ENCODE measurements at places on chromosomes 2 and 18.

DNA sequence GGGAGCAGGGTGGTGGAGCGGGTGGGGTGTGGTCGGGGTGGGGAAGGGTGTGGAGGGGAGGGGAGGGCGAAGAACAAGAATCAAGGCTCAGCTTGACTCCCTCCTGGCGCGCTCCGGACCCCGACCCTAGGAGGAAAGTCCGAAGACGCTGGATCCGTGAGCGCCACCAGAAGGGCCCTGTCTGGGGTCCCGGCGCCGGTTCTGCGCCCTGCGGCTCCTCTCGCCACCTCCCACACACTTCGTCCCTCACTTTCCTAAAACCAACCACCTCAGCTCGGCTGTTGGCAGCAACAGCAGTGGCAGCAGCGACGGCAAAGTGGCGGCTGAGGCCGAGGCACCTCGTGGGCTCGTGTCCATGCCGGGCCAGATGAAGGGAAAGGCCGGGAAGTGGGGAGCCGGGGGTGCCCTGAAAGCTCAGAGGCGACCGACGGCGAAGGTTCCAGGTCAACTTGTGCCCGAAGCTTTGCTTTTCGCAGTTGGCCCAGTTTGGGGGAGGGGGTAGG lies 2.1 kb downstream of the KLHL14 start:
- no peak for DNase-seq

DNA sequence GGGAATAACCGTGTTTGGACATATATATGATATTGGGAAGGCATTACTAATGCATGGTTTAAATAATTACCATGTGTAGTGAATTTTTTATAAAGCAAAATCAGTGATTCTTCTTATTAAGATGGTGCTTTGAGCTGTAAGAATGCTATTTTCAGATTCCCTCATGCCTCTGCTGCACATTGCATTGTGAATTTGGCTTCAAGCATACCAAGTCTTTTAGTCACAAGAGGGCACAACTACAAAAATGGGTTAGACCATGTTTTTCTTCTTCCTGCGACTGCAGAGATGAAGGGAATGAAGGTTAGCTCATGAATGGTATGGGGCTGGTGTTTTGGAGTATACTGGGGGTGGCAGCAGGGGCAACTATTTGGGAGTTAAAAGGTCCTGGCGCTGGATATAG lies 320.1 kb downstream of the SLC4A3 start:
- DNase-seq: no peak

DNA sequence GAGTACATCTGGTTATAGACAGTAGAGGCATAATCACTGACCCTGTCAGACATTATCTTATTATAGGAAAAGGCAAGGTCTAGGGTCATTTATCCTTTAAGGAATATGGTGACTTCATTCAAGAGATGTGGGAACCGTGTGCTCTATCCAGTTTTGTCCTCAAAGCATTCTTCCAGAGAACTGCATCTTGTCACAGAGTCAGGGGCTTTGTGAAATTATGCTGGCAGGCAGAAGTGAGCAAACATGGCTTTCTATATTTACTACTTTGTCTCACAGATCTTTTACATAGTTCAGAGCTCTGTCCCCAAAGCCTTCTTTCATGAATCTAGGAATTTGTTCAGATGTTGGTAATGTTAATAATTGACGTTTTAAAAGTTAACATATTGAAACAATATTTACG lies 177.4 kb downstream of the ASXL3 start:
- DNase-seq: no peak

GRCh38 chr2:56580242-56580641 lies 396.5 kb downstream of the CCDC85A start:
- DNase-seq: no peak

DNA sequence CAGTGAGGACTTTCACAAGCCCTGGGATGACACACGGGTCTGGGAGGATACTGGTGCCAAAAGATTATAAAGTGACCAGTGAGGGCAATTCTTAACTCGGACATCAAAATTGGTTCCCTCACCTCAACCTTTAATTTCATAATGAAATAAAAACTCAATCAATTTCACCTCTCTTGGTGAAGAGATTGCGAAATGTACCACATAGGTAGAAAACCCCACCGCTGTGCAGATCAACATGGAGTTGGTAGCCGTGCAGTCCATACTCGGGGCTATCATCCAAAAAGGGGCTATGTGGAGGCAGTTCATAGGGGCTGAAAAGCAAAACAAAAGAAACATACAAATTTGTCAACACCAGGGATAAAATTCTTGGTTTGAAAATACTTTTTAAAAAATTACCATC lies 24.4 kb downstream of the FBXO15 start:
- no peak for DNase-seq

DNA sequence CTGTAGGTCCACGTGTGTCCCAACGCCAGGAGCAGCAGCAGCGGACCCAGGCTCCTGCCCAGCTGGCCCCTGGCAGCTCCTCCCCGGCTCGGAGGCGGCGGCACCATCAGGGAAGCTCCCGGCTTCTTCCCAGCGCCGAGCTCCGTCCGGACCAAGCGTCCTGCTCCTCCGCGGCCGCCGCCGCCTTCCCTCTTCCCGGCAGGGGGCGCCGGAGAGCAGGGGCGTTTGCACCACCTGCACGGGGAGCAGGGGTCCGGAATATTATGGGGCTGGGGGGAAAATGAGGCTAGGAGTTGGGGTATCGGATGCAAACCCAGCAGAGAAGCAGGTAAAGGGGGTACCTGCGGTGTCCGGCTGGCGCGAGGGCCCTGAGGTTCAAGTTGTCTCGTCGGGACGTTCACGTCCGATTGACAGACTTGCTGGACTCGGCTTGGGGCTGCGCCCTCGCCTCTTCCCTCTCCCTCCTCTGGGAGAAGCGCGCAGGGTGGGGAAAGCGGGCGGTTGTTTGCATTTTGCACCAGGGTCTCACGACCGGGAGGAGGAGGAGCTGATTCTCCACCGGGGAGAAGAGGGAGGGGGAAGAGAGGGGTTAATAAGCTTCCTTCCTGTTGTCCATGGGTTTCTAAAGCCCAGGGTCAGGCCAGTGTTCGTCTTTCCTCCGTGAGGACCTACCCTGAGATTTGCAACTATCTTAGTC lies at the start of gene CCBE1:
CCBE1 (minus strand) TSS at position 188 of the 697 bp plus-strand sequence.
- peak; percentile 30 for DNase-seq
